Esophagus squamous epithelium (tissue), 5 donors: ENCODE measurements at places on chromosomes 13 and 19.

- no peaks in the 10 kb centered on the region for H3K4me1 ChIP-seq
- no peak for DNase-seq
- H3K36me3 ChIP-seq = no peaks in the 10 kb centered on the region
- no peaks in the 10 kb centered on the region for H3K27me3 ChIP-seq
- H3K27ac ChIP-seq = no peak overlapping the region
- H3K4me3 ChIP-seq = no peak overlapping the region
Measured at GRCh38 chr13:27504128-27504867, 53.9 kb upstream of the MTIF3 start.

DNA sequence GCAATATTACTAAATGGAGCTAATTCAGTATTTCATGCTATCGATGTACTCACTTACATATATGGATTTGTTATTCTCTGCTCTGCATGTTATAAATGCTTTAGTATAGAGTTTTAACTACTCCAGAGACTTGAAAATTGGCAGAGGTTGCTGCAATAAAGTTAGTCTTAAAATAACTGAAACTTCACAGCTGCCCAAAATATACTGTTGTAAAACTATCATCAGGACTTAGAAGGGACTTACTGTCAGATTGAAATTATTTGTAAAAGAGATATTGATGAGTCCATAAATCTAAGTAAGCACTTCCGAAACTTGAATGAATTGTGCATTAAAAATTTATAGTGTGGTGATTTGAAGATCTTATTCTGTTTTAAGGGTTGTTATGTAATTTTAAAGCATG, 1178.2 kb upstream of the PCDH20 start:
- no peak overlapping the region for H3K27ac ChIP-seq
- no peaks in the 10 kb centered on the region for H3K27me3 ChIP-seq

DNA sequence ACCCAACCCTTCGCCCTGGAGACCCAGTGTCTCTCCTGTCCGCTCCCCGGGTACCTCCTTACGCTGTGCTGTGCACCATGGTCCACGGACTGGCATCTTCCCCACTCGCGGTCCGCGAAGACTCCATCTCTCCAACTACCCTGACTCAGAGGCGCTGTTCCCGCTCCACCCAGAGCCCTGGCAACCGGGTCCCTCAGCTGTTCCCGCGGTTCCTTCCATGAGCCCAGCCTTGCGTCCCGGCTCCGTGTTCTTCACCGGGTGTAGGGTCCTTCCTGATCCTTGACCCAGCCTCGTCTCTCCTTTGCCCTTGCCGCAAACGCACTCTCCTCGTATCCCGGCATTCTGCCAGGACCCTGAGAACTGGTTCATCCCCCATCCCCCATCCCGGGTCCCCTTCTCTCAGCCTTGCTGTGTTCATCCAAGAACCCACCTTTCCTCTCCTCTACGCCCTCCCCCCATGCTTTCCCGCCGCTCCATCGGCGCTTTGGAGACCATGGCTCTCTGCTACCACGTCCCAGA, 664 bp downstream of the ICAM5 start:
- H3K27me3 ChIP-seq = peaks cover 24% of the 10 kb centered on the region
- H3K27ac ChIP-seq = peak overlapping the region; percentile 52
- no peak for DNase-seq
- H3K4me3 ChIP-seq = peak overlapping the region; percentile 33

- peaks cover 42% of the 10 kb centered on the region for H3K4me1 ChIP-seq
- no peaks in the 10 kb centered on the region for H3K27me3 ChIP-seq
- peak within 1 kb of the TSS; percentile 54 for H3K27ac ChIP-seq
- no peak for DNase-seq
Measured at GRCh38 chr19:17794731-17795494, at the start of gene B3GNT3. Gene B3GNT3, plus strand, starts transcription at chr19:17795138. Its CDS starts 12,670 bp downstream, at chr19:17807808.

GRCh38 chr19:45136507-45137178, 24.1 kb downstream of the NKPD1 start:
- peaks cover 6% of the 10 kb centered on the region for H3K36me3 ChIP-seq
- H3K27me3 ChIP-seq = no peaks in the 10 kb centered on the region
- H3K4me3 ChIP-seq = no peak overlapping the region

- no peak overlapping the region for H3K27ac ChIP-seq
- peaks cover 13% of the 10 kb centered on the region for H3K4me1 ChIP-seq
- DNase-seq = no peak
- no peaks in the 10 kb centered on the region for H3K36me3 ChIP-seq
- H3K4me3 ChIP-seq = no peak overlapping the region
- no peaks in the 10 kb centered on the region for H3K27me3 ChIP-seq
Measured at GRCh38 chr19:7773841-7774240, 10.8 kb downstream of the CLEC4M start.

DNA sequence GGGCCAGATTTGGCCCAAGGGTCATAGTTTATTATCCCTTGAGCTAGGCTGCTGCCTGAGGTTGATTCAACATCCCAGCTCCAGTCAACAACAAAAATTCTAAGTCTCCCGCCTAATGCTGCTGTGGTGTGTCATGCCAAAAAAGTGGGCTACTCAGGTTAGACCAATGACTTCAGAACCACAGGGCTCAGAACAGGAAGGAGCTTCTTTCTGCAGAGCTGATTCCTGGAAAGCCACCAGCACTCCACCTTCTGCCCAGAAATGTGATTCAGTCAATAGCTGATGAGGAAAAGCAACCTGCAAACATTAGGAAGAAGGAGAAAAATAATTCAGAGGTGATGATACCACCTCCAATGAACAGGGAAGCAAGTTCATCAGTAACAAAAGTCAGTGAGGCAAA, 56.1 kb upstream of the SERPINE3 start:
- H3K4me3 ChIP-seq = no peak overlapping the region
- H3K36me3 ChIP-seq = peaks cover 10% of the 10 kb centered on the region
- DNase-seq = no peak
- no peak overlapping the region for H3K27ac ChIP-seq
- no peaks in the 10 kb centered on the region for H3K4me1 ChIP-seq
- no peaks in the 10 kb centered on the region for H3K27me3 ChIP-seq

- H3K4me1 ChIP-seq = no peaks in the 10 kb centered on the region
- H3K36me3 ChIP-seq = no peaks in the 10 kb centered on the region
- no peak for DNase-seq
- H3K27ac ChIP-seq = peak overlapping the region; percentile 53
Measured at GRCh38 chr19:23698711-23699520, 11.9 kb upstream of the ZNF675 start.

DNA sequence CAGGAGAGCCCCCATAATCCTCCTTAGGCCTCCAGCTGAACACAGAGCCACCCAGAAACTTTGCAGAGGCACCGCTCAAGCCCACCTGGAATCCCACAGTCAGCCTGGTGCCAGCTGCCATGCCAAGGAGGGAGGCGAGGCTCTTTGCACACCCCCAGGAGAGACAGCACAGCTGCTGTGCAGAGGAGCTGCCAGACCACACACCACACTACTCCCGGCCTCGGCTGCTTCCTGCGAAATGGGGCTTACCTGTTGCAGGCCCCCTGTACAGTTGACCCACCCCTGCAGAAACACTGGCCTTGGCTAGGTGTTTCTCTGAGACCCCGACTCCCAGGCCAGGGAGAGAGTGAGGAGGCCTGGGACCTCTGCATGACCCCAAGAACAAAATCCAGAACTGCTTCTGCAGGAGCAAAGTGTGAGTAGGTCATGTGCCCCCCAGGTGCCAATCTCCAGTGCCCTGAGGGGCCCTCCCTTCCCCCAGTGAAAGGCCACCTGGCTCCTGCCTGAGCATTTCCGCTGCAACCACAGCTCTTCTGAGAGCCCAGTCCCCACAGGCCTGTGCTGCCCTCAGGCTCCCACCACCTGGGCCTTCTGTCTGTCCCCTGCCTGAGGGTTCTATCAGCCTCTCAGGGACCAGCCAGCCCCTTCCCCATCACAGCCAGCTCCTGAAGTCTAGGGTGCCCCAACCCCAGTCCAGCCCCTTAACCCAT, 580.4 kb downstream of the UQCRFS1 start:
- DNase-seq = no peak
- H3K27ac ChIP-seq = no peak overlapping the region
- H3K4me1 ChIP-seq = no peaks in the 10 kb centered on the region
- no peaks in the 10 kb centered on the region for H3K36me3 ChIP-seq
- no peak overlapping the region for H3K4me3 ChIP-seq

DNA sequence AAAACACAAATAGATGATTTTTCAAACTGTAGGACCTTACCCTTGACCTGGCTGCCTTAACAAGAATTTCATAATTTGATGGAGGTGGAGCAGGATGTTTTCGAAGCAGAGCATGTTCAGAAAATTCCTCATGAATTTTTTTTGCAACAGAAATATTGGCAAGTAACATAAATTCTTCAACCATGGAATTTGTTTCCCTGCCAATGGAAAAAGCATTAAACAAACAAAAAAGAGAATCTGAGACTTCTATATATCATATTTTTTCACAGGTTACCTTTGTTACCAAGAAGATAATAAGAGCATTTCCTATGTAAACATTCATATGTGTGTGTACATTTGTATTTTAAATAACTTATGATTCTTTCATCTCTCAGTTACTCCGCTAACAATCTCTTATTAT, 18.3 kb downstream of the DIS3 start:
- no peaks in the 10 kb centered on the region for H3K27me3 ChIP-seq
- no peak for DNase-seq
- H3K36me3 ChIP-seq = peaks cover 100% of the 10 kb centered on the region
- H3K4me1 ChIP-seq = no peaks in the 10 kb centered on the region

DNA sequence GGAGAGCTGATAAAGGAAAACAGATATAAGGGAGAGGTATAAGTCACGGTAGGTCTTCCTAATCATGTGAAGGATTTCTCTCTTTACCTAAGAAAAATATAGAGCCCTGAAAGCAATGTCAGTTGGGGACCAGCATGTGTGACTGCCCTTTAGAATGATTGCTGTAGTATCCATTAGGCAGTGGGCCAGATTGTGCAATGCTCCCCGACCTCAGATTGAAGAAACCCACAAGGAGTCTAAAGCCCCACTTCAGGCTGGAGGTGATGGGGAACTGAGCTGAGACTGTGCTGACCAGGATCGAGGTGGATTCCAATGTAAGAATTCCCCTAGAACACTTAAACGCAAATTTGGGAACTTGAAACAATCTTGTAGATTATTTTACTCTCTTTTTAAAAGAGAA, 614.4 kb downstream of the LIG4 start:
- H3K4me3 ChIP-seq = no peak overlapping the region
- DNase-seq = no peak
- no peaks in the 10 kb centered on the region for H3K27me3 ChIP-seq
- H3K36me3 ChIP-seq = no peaks in the 10 kb centered on the region

GRCh38 chr19:8307965-8308866, at the start of gene CD320:
Gene CD320, minus strand, starts transcription at chr19:8308358. Its CDS starts 68 bp downstream, at chr19:8308290.
- no peak for DNase-seq
- H3K36me3 ChIP-seq = peaks cover 5% of the 10 kb centered on the region
- H3K4me3 ChIP-seq = peak within 1 kb of the TSS; percentile 48
- H3K4me1 ChIP-seq = peaks cover 54% of the 10 kb centered on the region

DNA sequence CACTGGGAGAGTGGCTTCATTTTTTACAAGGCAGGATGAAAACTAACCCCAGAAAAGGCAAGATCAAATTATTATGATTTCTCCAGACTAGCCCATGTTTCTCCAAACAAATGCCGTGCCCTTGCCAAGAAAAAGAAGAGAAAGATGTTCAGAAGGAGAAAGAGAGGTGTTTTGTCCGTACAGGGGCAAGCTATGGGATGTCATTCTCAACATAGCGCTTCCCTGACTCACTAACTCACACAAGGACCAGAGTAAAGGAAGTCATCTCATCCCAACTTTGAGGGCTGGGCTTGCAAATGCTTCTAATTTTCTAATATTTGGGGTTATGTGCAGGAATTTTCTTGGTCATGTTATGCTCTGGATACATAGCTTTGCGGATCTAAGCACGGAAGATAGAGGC, 224.2 kb upstream of the MAB21L1 start:
- no peaks in the 10 kb centered on the region for H3K36me3 ChIP-seq
- no peak for DNase-seq
- H3K4me3 ChIP-seq = no peak overlapping the region
- H3K4me1 ChIP-seq = peaks cover 8% of the 10 kb centered on the region
- peak overlapping the region; percentile 1 for H3K27ac ChIP-seq

- no peaks in the 10 kb centered on the region for H3K4me1 ChIP-seq
- no peak for DNase-seq
- H3K27me3 ChIP-seq = no peaks in the 10 kb centered on the region
- peak overlapping the region; percentile 97 for H3K27ac ChIP-seq
- no peaks in the 10 kb centered on the region for H3K36me3 ChIP-seq
Measured at GRCh38 chr13:42049454-42049813, 986 bp downstream of the DGKH start.

DNA sequence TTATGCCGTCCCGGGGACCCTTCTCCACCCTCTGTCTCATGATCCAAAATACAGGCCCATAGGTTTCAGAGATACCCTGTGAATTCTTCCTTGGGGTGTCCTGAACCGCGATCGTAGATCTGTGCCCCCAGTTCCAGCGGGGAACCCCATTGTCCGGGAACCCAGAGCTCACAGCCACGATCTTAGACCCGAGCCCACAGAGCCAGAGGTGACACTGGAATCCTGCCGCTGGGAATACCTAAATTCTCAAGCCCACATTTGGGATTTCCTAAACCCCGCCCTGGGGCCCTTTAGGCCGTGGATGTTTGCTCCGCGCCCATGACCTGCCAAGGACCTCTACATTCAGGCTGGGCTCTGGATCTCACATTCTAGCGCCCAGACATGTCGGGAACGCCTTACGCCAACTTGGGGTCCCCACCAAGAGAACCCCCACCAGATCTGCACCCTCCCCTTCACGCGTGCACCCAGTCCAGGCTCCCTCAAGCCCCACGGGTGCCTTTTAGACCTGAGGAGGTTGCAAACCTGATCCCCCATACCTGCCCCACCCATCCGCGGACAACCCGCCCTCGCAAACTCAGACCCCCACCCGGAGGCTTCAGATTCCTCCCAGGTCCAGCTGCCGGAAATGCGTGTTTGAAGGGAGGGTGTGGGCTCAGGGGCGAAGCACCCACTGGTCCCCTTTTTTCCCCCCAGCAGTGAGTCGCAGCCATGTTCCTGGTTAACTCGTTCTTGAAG, 605 bp downstream of the CAPNS1 start:
- peaks cover 32% of the 10 kb centered on the region for H3K4me1 ChIP-seq
- H3K36me3 ChIP-seq = peaks cover 41% of the 10 kb centered on the region
- H3K27ac ChIP-seq = peak overlapping the region; percentile 99
- H3K27me3 ChIP-seq = no peaks in the 10 kb centered on the region
- DNase-seq = no peak

DNA sequence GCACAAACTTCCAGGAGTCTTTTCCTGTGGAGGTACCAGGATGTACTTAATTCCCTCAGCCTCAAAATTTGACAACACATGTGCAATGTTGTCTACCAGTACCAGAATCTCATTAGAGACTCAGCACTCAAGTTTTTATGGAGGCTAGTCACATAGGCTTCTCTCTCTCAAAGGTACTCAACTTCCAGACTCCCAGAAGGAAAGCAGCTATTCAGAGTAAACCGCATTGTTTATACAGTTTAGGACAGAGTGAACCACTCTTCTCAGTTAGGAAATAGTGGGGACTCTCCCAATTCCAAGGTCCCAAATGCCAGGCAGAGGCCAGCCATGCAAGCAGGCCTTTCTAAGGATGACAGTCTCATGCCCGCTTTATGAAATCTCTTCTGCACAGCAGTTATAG, 8.5 kb upstream of the C1QTNF9B start:
- H3K4me1 ChIP-seq = peaks cover 11% of the 10 kb centered on the region
- no peak for DNase-seq
- no peaks in the 10 kb centered on the region for H3K36me3 ChIP-seq
- H3K27me3 ChIP-seq = no peaks in the 10 kb centered on the region
- no peak overlapping the region for H3K4me3 ChIP-seq
- no peak overlapping the region for H3K27ac ChIP-seq
